T1000 (cell line): ENCODE measurements at places on chromosomes 16 and 17.

- no peak for DNase-seq
These were observed 5.5 kb downstream of the KRT35 start for GRCh38 chr17:41475421-41475820.

DNA sequence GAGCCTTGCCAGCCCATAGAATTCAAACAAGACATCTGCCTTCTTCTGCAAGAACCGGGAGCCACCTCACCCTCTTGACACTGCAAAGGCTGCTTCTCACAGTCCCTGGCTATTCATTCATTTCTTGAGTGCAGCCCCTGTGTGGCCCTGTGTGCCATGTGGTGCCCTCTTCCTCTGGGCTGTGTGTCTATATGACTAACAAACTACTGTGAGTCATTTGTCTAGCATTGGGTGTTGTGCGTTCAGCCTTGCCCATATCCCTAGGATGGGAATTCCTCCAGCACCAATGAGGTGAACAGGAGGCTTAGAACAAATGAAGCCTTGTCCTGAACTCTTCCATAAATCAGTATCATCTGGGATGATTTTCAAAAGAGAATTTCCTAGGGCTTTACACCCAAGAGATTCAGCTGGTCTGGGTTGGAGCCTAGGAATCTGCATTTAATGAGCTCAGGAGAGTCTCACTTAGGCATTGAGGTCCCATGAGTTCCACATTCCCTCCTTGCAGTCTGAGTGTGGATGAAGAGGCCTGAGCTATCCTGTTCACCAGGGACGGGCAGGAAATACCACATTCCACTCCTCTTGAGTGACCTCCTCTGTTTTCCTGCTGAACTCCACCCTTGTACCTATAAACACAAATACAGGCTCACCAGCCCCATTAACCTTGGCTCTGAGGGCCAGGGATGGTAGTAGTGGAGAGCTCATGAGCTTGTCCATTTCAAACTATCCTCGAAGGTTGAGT, 308.7 kb upstream of the N4BP1 start:
- no peak for DNase-seq

DNA sequence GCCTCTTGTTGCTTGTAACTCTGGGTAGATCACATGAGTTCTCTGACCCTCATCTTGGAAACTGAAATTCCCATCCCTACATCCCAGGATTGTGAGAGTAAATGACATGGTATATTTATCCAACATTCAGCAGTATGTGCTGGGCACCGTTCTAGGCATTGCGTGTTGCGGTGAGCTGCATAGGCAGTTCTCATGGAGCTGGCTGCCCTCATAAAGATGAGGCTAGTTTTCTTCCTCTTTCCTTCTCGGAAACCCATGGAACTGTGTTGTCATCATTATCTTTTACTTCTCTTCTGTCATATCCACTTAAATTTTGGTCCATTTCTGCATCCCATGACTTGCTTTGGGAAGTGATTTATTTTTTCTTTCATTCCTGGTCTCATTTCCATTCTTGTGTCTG, 17.2 kb downstream of the CMIP start:
- DNase-seq: no peak

DNA sequence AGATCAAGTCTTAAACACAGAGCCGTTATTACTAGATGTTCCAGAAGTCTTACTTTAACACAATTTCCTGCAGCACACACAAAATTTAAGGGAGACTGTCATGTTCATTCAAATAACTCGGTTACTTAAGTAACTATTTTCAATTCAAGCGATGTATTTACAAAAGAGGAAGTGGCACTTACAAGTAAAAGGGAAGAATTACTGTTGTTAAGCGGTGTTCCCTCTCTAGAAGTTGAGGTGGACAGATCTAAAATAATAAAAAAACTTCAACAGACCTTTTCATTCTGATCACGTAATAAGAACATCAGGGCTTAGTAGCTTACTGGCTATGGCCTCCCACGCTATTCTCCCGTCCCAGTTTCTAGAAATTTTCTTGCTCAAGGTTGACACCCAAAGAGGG, 26.2 kb upstream of the TXNDC11 start:
- DNase-seq: no peak

GRCh38 chr17:4032738-4033137, 68.5 kb upstream of the ATP2A3 start:
- DNase-seq: no peak

- no peak for DNase-seq
These were observed 80.3 kb upstream of the PSMD7 start for GRCh38 chr16:74216319-74216718.

GRCh38 chr17:70658317-70658716, 489.0 kb downstream of the KCNJ2 start:
- no peak for DNase-seq

DNA sequence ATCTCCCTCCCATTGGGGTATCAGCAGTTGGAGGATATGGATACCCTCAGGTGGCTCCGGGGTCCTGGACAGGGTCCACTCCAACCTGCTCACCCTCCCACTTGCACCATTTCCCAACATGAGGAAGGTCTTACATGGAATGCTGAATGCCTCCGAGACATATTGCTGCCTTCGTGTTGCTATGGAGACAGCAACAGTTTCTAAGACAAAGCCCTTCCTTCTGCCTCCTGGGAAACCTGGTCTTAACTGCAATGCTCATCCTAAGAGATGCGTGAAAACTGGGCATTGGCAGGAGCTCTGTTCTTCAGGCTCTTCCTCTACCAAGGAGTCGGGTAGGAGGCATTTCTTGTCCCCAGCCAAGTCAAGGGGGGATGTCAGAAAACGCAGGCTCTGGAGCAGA, 45.2 kb downstream of the ST3GAL2 start:
- no peak for DNase-seq

DNA sequence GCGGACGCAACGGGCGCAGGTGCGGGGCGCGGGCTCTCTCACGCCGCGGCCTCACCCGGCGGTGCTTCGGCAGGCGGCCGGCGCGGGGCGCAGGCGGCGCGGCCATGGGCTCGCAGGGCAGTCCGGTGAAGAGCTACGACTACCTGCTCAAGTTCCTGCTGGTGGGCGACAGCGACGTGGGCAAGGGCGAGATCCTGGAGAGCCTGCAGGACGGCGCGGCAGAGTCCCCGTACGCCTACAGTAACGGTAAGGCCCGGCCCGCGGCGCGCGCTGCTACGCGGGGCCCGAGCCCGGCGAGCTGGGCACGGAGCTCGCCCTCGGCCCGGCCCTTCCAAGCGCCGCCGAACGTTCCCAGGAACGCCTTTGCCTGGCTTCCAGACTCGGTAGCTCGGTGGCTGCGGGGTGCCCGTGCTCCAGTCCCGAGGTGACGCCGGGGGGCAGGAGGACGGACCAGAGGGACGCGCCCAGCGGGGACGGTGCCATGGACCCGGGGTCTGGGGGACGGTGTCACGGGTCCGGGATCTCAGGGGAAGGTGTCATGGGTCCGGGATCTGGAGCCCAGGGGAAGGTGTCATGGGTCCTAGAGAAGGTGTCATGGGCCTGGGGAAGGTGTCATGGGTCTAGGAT, 435 bp downstream of the RAB40C start:
- no peak for DNase-seq

- DNase-seq: no peak
These were observed 37.6 kb downstream of the PGS1 start for GRCh38 chr17:78415821-78416711.

DNA sequence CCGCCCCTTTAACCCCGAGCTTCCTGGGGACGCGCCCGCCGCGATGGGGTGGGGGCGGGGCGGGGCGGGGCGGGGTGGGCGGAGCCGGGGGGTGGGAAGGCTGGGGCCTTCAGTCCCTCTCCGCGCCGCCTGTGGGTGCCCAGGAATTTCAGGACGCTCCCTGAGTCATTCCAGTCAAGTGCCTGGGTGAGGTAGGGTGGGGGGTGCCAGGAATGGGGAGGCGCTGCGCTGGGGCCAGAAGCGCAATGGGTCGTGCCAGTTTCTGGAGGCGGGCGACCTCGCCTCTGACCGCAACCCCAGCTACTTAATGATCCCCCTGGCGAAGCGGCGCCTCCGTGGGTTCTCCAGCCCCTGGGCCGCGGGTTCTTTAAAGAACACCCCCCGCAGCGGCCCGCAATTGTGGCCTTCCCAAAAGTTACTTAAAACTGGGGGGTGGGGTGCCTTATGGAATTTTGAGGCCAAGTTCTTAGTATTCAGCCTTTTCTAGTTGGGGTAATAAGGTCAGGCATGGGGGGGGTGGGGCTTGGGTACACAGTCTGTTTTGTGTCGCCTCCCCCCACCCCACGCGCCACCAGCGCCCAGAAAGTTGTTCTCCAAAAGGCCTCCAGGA, 826 bp upstream of the GSE1 start:
- peak; percentile 68 for DNase-seq

DNA sequence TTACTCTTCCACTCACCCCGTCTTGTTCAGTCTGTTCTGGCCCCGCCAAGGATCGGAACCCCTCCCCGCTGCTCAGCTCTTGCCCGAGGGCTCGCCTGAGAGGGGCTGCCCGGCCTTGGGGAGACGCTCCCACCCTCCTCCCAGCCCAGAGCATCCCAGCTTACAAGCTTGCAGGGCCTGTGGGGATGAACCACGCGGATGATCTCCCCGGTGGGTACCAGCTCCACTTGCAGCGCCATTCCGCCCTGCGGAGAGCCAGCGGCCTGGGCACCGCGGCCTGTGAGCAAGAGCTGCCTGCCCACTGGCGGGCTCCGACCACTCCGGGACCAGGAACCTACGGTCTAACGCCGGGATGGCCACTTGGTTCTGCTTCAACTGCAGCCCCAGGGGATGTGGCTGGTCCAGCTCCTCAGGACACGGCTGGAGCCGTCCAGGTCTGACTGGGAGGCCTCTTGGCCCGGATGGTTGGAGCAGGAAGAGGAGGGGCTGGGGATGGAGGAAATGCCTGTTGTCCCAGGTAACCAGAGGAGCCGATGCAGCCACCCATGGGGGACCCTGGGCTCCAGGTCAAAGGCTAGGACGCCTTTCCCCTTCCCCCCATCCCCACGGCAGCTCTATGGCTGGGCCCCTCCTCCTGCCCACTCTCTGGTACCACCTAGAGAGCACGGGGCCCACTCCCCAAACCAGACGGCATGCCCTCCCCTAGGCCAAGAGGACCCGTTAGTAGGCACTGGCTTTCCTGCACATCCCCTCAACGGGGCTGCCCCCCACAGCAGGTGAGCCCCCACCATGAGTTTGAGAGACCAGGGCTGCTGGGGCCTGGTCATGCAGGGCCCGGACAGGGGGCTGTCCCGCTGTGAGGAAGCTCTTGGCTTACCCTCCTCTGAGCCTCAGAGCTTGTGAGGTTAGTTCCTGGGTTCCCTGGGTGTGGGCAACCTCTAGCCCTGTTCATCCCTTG, at the start of gene MYO1C:
TSS of gene MYO1C (minus strand) at position 438 of the 958 bp plus-strand sequence. CDS start at position 239, 199 bp downstream.
- no peak for DNase-seq

DNA sequence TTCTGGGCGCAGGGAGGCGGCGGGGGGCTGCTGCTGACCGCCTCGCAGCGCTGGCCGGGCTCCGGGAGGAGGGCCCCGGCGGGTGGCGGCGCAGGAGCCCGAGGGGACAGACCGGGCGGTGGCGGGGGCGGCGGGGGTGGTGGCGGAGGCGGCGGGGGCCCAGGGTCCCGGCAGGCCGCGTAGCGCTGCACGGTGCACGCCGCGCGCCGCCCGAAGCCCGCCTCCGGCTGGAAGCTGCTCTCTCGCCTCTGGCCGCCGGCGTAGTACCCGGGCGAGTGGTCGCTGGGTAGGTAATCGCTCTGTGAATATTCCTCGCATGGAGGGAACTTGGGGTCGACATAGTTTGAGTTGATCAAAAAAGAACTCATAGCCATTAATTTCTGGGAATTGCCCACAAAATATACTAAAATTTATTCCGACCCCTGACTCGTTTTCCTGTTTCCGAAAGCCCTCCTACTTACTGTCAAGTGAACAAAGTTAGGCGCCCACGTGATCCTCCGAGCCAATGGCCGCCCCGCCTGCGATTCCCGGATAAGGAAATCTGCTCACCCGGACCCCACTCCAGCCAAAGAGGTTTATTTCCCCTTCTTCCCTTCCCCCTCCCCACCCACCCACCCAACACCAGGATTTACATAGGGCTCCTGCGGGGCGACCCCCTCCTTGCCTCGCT, at the start of gene HOXB4:
TSS of gene HOXB4 (minus strand) at position 405 of the 670 bp plus-strand sequence. CDS start at position 374, 31 bp downstream.
- peak; percentile 25 for DNase-seq

DNA sequence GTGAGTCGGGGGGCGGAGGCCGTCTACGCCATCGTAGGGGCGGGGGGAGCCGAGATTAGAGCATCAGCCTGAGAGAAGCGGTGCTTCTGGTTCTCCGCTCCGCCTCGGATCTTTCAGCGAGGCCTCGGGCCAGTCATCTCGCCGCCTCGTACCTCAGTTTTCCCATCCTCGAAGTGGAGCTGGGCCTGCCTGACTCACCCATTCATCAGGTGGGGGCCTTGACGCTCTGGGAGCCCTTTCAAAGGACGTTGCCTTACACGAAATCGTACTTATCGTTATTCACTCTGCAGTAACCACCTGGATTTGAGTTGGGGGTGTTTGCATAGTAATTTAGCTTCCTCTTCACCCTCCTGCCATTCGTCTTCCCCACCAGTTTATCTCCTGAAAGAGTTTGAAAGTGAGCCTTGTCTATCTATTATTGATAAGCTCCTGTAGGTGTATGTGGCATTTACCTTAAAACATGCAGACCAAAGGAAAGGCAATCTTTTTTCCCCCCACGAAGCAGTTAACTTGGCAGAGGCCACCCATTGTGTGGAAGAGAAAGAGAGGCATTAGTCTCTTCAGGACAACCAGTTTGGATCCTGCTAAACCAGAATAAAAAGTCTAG, 674 bp downstream of the TAF15 start:
- DNase-seq: no peak

GRCh38 chr17:34368946-34369500, 6.0 kb upstream of the CCL1 start:
- DNase-seq: no peak

- peak; percentile 78 for DNase-seq
These were observed 15.9 kb downstream of the B9D1 start for GRCh38 chr17:19346351-19347255.

- no peak for DNase-seq
These were observed 5.8 kb upstream of the SETD6 start for GRCh38 chr16:58509256-58510096.

GRCh38 chr16:23254338-23254737, 47.8 kb upstream of the SCNN1B start:
- DNase-seq: peak; percentile 22

GRCh38 chr16:85838381-85838780, 38.9 kb downstream of the COX4I1 start:
- DNase-seq: no peak

- no peak for DNase-seq
These were observed 7.5 kb downstream of the PELP1 start for GRCh38 chr17:4696437-4696805.

DNA sequence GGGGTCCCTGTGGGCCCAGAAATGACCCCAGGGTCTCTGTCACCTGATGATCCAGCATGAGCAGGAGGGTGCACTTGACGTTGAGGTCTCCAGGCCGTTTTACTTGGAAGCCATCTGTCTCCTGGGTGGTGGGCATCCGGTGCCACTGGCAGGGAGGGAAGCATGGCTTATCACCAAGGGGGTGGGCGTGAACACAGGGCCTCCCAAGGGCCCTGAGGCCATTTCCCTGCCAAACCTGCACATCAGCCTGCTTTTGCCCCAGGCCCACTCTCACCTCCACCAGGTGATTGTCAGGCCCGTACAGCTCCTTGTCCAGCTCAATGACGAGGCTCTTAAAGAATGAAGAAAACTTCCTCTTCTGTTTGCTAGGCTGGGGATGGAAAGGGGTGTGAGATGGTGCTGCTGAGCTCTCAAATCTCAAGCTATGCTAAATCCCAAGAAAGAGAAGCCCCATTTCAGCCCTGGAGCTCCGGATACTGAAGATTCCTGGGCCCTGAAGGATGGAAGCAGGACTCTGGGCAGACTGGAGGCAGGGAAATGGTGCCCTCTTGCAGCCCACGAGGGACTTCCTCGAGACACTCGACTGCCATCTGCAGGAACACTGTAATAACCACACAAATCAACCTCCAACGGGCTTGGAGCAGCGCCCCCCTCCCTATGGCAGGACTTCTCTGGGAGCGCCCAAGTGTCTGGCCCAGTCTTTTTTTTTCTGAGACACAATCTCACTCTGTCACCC, 7.1 kb upstream of the FTSJ3 start:
- peak; percentile 63 for DNase-seq
